ENCODE measurements at places on chromosomes 11 and 22.

DNA sequence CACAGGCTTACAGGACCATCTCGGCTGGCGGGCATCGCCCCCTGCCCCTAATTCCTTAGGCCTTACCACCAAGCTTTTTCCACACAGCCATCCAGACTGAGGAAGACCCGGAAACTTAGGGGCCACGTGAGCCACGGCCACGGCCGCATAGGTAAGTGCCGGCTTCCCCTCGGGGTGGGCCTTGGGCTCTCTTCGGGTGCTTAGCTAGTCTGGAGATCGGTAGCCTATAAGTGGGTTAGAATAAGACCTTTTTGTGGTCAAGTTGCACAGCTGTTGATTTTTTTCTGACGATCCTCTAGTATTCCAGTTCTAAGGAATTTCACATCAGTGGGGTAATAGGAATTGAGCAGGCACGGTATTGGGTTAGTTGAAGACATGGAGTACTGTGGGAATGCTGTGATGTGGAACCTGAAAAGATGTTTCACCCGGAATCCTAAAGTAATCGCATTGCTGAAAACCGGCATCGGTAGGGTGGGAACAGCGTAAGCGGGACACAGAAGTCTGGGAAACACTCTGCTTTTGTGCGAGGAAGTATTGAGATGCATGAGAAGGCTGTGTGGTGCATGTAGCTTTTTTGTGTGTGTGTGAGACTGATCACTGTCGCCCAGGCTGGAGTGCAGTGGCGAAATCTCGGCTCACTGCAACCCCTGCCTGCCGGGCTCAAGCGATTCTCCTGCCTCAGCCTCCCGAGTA, 669 bp downstream of the RPL27A start:
- DNase-seq: no peak

DNA sequence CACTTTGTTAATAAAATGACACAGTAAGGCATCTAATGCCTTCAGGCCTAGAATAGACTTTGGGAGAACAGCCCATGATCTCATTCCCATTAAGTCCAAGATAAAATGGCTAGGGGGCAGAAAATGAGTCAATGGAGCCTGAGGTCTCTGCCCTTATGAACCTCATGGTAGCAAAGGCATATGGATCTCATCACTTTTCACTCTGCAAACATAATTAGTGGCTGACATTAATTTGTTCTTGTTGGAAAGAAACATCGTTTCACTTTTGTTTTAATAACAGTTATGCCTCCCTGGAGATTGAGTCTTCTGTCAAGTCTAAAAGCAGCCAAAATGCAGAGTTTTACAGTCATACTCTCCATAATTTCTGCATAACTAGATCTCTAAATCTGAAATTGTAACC, 111.8 kb upstream of the API5 start:
- DNase-seq: no peak

DNA sequence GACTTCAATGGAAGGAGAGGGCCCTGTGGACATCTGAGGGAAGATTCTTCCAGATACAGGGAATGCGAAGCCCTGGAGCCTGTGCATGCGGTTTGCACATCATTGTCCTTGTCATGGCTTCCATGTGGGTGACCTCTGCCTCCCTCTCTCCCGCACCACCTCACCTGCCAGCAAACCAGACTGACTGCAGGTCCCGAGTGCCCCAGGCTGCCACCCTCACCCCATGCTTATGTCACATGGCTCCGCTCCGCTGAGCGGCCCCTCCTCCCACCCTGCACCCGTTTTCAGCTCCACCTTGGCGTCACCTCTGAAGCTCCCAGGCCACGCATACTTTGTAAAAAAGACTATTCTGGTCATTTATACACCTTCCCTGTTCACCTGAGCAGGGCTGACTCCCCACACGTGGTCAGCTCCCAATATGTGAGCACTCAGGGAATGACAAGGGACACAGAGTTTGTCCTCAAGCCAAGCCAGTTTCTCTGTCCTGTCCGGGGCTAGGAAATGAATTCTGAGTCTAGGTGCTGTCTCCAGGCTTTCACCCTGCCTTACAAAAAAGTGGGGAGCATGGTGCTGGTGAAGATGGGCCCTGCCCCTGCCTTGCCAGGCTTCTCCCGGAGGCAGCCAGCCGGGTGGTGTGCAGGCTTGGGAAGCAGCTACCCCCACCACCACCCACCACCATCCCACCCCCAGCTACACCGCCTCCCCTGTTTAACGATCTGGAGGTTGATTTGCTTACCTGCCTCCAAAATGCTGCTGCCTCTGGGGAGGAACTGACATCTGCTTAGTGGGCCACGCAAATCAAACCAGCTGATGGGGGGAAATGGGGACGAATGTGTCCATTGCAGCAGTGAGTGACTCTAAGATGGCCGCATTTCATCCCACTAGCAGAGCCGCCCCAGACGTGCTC, 32.7 kb downstream of the FAM83F start:
- DNase-seq: no peak

GRCh38 chr11:126352163-126352562, 3.3 kb upstream of the ST3GAL4 start:
- no peak for DNase-seq

- no peak for DNase-seq
Observed at GRCh38 chr11:83480251-83480650, 194.1 kb upstream of the CCDC90B start.

DNA sequence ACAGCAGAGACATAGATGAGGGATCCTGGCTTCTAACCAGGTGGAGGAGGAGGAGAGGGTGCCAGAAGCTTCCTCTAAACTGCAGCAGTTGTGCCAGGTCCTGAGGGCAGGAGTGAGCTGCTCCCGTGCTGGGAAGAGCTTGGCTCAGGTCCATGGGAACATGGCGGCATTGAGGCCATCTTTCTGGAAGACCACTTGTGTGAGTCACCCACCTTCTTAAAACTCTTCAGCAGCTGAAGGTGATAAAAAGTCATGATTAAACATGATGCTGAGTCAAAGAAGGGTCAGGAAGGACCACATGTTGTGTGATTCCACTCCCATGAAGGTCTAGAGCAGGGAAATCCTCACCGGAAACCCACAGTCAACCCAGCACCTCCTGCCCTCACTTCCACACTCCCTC, 35.1 kb downstream of the LINC01488 start:
- DNase-seq: no peak

- no peak for DNase-seq
Observed at GRCh38 chr11:100925935-100926334, 203.7 kb downstream of the PGR start.

DNA sequence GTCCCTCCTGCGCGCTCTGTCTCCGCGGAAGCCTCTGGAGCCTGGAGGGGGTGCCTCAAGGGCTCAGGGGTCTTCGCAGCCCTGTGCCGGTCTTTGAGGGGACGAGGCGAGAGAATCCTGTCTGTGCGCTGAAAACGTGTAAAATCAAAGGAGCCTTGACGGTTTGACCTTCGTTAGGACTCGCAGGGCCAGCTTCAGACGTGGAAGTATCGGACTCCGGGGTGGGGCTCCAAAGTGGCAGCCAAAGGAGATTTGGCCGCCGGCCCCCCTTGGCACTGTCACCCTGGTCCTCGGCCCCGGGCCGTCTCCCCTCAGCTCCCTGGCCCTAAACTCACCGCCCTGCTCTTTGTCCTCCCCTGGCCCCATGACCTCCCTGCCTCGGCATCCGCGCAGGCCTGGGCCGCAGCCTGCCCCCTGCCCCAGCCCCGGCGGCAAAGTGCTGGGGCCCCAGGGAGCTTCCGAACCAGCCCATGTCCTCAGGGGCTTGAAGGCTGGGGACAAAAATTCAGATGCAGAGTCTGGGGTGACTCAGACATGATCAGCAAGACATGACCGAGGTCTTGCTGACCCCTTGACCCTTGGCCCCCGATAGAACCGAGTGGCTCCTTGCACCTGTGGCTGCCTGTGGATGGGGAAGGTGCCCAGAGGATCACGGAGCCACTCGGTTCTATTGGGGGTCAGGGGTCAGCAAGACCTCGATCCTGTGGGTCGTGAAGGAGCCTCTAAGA, 6.9 kb upstream of the PHRF1 start:
- DNase-seq: no peak

DNA sequence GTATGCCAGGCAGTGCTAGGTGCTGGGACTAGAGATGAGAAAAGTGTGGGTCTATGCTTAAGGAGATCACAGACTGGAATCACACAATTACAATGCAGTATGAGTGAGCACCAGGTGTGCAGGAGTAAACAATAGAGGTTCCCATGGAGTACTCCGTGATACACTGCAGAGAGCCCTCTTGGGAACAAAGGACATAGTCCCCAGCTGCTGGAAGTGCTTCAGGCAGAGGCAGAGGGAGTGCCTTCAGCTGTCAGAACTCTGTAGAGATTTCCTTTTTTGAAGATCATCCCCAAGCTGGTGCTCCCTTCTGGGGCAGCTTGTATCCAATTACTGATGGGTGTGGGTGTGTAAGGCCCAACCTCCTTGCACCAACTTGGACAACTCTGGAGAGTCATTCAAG, 143.5 kb upstream of the PLET1 start:
- no peak for DNase-seq

GRCh38 chr11:72720784-72721183, 31.4 kb downstream of the ARAP1 start:
- DNase-seq: no peak

GRCh38 chr11:86673055-86673843, 833 bp upstream of the ME3 start:
- no peak for DNase-seq

DNA sequence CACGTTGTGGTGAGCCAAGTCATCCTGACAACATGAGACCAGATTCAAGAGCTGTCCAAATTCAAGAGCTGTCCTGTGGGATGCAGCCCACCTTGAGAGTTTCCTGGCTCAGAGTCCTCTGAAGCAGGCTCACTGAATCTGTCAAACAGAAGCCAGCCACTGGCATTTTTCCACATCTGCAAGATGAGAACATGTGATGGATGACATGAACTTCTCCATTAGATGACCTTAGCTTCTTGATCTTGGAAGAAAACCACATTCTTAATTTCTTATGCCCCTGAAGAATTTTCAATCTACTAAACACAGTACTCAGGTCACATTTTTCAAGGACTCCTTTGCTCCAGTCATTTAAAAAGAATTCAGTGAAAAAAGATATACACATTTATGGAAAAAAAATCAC, 291.0 kb downstream of the GUCY1A2 start:
- DNase-seq: no peak

DNA sequence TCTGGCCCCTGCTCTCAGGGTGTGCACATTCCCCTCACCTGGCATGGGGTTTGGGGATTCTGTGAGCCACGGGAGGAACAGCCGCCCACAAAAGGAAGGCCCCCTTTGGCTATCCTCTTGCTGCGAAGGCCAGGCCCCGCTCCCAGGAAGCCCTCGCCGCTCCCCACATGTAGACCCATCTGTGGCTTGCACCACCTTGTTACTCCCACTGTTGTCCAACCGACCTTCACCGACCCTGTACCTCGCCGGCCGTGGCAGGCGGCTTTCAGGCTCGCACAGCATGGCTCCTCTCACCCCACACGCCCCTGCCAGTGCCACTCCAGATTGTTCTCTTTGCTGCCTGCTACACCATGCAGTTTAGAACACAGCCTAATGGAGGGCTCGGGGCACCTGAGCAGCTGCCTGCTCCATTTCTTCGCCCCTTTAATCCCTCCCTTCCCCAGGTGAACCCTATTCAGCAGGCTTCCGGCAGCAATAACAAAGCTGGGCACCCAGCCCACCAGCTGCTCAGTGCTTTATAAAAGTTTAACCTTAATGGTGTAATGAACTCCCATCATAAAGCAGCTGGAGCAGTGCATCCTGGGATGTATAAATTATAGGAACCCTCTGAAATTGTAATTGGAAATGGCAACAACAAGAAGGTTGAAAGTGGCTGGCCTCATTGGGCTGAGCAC, 10.7 kb downstream of the DAGLA start:
- DNase-seq: no peak

- DNase-seq: no peak
Observed at GRCh38 chr11:121757480-121758125, 304.8 kb upstream of the SORL1-AS1 start.

DNA sequence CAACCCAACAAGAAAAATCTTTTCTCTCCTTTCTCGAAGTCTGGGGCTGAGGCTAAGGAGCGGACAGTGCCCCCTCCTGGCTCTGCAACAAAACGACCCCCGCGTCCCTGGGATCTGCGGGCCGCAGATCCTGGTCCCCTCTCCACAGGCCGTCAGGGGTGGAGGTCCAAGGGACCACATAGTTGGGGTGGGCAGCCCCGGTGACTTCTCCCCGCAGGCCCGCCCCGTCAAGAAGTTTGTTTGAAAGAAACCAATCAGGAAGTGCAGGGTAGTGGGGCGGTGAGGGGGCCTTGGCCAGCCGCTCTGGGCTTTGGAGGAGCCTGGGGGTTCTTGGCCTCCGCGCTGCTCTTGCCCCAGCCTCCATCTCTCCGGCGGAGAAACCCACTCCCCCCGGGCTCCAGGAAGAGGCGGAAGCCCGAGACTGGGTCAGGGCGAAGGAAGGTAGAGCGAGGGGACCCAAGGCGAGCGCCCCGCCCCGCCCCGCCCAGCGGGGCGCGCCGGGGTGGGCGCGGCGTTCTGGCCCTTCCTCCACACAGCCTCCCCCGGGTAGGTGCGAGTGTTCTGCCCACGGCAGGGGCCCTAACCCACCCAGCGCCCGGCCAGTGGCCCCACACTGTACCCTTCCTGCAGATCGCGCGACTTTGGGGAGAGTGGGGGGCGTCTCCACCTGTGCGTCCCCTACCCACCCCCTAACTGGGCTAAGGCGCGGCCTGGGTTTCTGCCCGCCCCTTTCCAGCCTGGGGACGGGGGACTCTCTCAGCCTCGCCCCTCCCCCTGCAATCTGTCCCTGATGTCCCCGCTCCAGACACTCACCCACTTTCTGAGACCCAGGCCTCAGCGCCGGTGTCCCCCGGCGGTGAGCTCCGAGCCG, 1.3 kb downstream of the TP53I11 start:
- DNase-seq: no peak

GRCh38 chr22:29202212-29203192, 3.2 kb upstream of the EMID1 start:
- peak; percentile 70 for DNase-seq

DNA sequence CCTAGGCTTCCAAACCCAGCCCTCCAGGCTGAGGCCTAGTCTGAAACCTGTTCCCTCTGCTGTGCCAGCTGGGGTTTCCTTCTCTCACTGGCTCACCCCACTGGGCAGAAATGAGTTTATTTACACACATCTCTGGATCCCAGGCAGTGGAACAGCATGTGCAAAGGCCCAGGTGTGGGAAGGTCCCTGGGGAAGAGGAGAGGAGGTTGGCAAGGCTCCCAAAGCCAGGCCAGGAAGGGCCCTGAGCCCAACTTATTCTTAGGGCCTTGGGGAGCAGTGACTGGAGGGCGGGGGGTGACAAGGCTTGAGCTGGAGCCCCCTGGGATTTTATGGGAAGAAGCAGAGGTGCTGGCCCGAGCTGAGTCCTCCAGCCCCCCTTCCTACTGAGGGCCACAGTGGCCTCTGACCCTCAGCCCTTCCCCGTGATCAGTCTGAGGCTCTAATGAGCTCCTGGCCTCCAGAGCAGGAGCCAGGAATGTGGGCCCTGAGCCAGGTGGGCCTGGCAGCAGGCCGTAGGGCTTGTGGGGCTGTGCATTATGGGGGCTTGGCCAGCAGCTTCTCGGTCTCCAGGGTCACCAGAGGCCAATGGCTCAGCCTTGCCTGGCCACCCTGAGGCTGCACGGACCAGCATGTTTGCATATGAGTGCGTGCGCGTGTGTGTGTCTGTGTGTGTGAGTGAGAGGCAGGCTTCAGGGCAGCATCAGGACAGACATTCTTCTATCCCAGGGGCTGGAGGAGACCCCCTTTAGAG, 2.9 kb downstream of the MYO7A start:
- no peak for DNase-seq
